Camera-type eye (tissue), 1 donor: ENCODE measurements at places on chromosomes 1 and 21. TPM values are rescaled to one million over a fixed set of nuclear protein-coding genes. Genes with fewer than 3 reads are reported as not detected.

The CELA2B gene
- not detected for total RNA-seq

The CD52 gene
- total RNA-seq, result not detected

The CACNA1S gene
- 5.9 TPM for total RNA-seq

The FCRL6 gene
- 0.16 TPM for total RNA-seq

The HSD3B1 gene
- total RNA-seq, result not detected

The OR2T12 gene
- not detected for total RNA-seq

The RNF186 gene
- total RNA-seq, result not detected

The NENF gene
- 24.9 TPM for total RNA-seq

The PTGS2 gene
- total RNA-seq, result 9.1 TPM

The ORC1 gene
- total RNA-seq, result 3.1 TPM

The C1orf115 gene
- total RNA-seq, result 14.3 TPM

The SHE gene
- total RNA-seq, result 8.2 TPM

The DFFB gene
- 11.7 TPM for total RNA-seq

The MR1 gene
- 6.2 TPM for total RNA-seq

The FAM177B gene
- 0.82 TPM for total RNA-seq

The KLHDC8A gene
- total RNA-seq, result 20.7 TPM

The ECM1 gene
- 2.1 TPM for total RNA-seq

The OR14K1 gene
- not detected for total RNA-seq

The HCN3 gene
- total RNA-seq, result 7.4 TPM

The PLPPR5 gene
- 7.3 TPM for total RNA-seq

The BTBD19 gene
- total RNA-seq, result 5.7 TPM

The CFAP107 gene
- total RNA-seq, result not detected

The SAMD13 gene
- total RNA-seq, result 5.2 TPM

The RBP7 gene
- 2.6 TPM for total RNA-seq
